ENCODE measurements at places on chromosomes 1 and 21.

DNA sequence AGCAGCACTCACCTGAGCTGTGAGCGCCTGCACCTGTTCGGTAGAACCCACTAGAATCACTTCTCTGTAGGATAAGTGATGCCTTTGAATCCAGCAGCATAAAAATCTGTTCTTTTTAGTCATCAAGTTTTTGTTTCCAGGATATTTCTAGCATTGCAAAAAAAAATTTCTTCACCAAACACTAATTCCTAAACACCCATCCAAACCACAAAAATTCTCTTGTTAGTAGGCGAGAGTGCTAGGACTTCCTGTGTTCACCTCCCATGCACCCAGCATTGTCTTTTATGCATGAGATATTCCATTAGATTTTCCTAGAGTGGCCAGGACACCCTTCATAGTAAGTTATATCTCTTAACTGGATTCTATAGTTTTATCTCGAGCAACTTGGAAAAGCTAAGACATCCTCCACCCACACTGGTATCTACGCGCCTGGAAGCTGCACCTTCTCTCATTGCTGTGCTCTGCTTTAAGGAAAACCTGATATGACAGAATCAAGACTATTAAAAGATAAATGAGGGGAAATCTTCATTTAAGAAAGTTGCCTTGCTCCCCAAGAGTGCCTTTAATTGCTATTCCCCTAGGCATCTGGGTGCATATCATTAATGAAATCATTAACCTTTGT is 12.3 kb downstream of the SERTAD4 start:
- no peak for DNase-seq

- DNase-seq = no peak
Measured at GRCh38 chr1:223214261-223214807, 71.3 kb upstream of the TLR5 start.

- no peak for DNase-seq
Measured at GRCh38 chr1:47754221-47754620, 243.0 kb downstream of the TRABD2B start.

- DNase-seq = no peak
Measured at GRCh38 chr1:29506678-29507225, 270.4 kb downstream of the PTPRU start.

DNA sequence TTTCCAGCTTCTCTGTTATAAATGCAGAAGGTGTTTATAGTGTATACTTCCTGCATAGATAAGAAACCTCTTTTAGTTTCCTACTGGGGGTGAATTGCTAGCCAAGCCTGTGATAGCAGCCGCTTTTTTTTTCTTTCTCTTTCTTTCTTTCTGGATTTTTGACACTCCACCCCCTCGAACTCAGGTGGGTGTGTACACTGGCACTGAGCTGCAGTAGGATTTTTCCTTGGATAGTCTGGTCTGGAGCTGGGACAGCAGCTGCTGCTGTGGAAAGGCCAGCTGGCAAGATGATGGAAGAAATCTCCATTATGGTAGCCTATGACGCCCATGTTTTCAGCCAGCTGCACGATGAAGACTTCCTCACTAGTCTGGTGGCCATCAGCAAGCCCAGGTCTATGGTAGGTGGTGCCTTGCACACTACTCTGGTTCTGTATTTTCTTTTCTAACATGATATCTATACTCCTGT is 122.5 kb upstream of the CACYBP start:
- no peak for DNase-seq

DNA sequence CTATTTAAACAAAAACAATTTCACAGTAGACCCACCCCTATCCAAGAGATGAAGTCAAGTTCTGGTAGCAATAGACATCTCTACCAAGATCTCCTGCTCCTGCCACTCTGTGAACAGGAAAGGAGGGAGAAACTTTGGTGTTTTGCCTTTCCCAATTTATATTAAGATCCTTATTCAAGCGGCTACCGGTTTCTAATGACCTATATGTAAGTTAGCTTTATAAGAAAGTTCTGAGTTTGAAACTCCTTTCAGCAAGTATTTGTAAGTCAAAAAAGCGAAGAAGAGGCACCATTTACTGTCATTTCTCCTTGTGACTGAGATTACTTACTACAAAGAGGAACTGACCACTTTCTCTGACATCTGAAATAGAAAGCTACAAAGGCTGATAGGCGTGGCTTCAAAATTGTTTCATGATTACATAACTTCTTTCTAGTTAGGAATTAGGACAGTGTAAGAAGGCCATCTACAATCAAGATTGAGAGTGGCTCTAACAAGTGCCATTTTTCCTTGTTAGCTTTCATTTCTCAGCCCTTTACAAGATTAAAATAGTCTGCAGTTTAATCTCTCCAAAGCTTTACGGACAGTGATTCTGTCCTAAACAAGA is at the start of gene MNDA:
TSS of gene MNDA (plus strand) at position 448 of the 604 bp plus-strand sequence. CDS start 10,803 bp downstream, outside the sequence.
- DNase-seq = no peak

DNA sequence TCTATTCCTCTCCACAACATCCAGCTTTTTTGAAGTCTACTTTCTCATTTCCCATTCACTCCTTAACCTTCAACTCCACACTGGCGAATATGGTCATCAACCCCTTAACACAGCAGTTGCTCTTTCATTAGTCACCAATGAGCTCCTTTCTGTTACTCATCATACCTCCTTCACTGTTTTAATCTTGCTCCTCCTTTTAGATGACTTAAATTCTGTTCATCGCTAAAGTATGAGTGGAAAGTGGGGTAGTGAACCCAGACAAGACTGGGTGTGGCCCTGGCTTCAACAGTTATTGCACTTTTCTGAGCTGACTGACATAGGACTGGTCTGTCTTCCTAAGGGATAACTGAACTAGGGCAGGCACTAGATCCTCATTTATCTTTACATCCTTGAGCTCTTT is 51.3 kb downstream of the AKT3 start:
- DNase-seq = peak; percentile 56

DNA sequence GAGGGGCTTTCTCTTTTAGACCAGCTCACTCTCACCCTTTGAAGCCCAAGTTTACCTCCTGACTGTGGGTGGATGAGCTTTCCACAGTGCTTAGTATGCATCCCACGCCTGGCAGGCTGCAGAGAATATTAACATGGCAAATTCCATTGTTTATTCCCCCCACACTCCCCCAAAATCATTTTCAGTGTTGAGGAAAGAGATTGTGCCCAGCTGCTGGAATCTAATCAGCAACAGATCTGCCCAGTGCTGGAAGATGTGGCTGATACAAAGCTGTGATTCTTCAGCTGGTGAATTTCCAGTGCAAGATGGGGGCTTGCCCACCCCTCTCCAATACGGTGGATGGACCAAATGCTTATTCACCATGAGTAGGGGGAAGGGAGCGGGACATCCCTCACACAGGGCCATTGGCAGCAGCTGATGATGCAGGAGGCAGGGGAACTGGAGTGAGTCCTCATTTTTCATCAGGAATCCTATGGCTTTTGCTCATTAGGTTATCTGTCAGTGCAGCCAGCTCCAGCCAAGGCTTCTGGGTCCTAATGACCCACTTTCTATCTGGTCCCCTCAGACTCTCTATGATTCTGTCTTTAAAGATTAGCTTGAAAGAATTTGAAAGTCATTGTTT is 39.7 kb upstream of the KCNA3 start:
- DNase-seq = no peak

GRCh38 chr1:26938004-26938658 is 16.6 kb downstream of the NUDC start:
- no peak for DNase-seq

- no peak for DNase-seq
Measured at GRCh38 chr1:94552071-94552586, 10.6 kb upstream of the F3 start.

DNA sequence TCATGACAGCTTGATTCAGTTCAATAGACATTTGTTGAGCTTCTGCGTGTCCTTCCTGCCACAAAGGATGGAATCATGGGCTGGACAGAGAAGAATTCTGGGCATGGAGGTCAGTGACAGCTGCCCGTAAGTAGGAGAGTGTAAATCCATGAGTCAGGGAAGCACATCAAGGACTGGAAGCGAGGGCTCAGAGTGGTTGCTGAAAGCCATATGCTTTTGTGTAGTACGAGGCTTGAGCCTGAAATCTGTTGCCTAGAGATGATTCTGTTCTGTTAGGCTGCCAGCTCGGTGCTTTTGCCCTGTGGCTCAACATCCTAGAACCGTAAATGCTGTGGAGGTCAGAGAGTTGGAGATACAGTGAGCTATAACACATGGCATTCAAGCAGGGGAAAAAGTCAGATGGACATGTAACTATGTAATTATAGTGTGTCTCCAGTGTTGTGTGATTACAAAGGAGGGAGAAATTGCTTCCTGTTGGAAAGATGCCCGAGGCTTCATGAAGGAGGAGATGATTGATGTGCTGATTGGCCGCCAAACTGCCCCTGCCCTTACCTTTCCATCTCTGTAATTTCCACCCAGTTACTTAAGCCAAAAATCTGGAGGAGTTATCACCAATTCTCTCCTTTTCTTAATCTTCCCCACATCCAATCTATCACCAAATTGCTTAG is 92.8 kb upstream of the CACNA1E start:
- DNase-seq = no peak

DNA sequence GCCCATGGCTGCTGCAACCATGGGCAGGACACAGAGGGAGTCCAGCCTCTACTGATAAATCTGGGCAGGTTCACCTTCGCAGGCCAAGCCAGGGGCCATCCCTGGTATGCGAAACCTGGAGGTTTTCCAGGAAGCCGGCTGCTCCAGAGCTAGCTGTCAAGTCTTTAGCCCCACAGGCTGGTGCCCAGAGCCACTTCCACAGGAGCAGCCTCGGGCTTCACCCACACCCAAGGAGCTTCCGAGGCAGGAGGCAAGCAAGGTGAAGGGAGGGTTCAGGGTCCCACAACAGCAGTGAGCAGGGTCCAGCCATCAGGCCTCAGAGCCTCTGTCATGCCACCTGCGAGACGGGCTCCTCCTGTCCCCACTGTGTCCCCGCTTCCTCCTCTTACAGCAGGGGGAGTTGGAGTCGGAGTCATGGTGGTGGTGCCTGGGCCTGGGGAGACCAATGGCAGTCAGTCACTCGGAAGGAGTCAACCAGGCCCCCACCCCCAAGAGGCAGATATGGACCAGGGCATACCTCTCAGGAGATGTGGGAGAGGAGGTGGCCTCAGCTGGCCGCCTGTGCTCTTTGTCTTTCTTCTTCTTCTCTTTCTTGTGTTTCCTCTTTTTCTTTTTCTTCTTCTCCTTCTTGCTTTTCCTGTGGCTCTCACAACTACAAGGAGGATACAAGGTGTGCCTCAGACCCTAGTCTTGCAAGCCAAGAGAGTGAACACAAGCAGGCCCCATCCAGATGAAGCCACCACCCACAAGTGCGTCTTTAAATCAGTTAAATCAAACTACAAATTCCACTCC is 2.1 kb downstream of the C1orf35 start:
- DNase-seq = no peak

- DNase-seq = no peak
Measured at GRCh38 chr1:210132582-210132981, 100.0 kb upstream of the SERTAD4 start.

- DNase-seq = no peak
Measured at GRCh38 chr1:65289449-65289848, 19.9 kb upstream of the DNAJC6 start.

DNA sequence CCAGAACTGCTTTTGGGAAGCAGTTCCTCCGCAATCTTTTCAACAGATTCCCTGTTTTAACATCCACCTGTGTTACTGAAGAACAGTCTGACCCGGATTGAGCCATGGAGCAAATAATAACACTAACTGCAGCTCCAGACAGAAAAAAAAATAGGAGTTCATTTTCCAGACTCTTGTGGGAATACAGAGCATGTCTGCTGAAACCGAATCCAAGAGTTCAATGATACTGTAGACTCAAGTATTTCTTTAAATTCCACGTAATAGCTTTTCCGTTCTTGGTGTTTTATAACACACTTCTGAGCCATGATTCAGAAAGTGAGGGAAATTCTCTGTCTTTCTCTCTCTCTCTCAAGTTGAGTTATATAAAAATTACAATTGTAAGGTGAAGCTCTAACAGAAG is 60.6 kb downstream of the DDAH1 start:
- DNase-seq = no peak

DNA sequence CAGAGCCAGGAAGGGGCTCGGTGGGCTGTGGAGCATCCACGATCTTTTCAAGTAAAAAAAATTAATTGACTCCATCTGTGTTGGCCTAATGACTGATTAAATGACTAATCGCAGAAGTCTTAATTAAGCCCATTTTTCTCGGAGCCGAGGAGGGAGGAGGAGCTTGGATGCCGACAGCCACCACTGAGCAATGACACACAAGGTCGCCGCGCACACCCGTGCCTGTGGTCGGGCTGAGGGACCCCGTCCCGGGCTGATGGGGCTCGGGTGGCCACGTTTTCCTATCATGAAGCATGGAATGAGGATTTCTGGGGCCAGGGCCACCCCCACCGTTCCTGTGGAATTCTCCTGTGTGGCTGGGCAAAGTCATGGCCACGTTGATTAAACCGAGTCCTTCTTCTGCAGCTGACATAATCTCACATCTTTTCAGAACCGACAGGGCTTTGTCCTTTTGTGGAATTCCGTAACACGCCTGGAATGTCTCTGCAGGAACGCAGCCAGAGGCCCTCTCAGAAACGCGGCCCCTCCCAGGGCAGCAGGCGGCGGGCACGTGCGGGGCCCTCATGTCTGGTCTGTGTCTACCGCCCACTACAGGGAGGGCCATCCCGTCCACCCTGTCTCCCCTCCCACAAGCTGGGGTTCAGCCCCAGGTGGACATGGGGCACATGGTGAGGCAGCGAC is 60.7 kb downstream of the MORN1 start:
- DNase-seq = peak; percentile 87

DNA sequence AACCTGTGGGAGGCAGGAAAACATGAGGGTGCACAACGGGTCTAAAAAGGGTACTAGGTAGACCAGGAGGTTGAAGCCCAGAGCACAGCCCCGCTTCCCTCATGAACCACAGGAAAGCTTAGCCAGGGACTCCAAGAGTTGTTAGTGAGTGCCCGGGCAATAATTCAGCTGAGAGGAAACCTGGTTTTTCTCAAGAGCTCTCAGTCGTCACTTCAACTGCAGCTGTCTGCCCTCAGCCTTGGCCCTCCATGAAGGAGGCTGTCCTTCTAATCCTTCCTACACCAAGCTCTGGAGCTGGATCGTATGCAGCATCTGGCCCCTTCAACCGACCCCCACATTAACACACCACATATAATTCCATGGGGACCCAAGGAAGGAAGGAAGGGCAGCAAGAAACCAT is 77.0 kb upstream of the BACE2 start:
- DNase-seq = no peak

GRCh38 chr1:1331068-1331965 is at the start of gene TAS1R3:
TSS of gene TAS1R3 (plus strand) at chr1:1331280. CDS start at chr1:1331346, 66 bp downstream.
- DNase-seq = no peak

DNA sequence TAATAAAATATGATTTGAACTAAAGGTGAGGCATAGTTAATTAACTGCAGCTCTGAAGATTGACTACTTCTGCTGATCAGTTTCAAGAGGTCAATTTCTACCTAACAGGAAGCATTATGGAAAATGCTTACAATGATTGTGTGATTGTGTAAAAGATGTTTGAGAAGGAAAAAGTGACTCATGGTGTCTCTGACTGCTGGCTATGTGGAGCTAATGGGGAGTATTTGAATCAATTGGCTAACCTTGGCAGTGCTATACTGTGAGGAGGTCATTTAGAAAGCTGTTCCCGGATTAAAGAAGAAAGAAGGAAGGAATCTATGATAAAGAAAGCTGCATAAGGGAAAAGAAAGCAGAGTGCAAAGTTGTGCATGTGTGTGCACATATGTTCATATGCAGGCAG is 376.5 kb downstream of the ADGRL2 start:
- no peak for DNase-seq

- DNase-seq = no peak
Measured at GRCh38 chr21:44428281-44428960, 26.9 kb upstream of the LRRC3 start.

Measured in fibroblast of skin of left biceps (primary cell).